ENCODE measurements at places on chromosomes 4 and X.

- DNase-seq = no peak
Observed at GRCh38 chr4:53479736-53480525, 102.5 kb downstream of the FIP1L1 start.

GRCh38 chr4:153252122-153252521 lies 47.9 kb downstream of the TRIM2 start:
- DNase-seq = no peak

GRCh38 chr4:15729910-15730533 lies 27.2 kb downstream of the BST1 start:
- no peak for DNase-seq

GRCh38 chr4:124179506-124180186 lies 532.9 kb downstream of the ANKRD50 start:
- no peak for DNase-seq

GRCh38 chr4:105042451-105042850 lies 104.2 kb upstream of the TET2 start:
- DNase-seq = no peak

GRCh38 chr4:15873117-15873516 lies 65.4 kb downstream of the FGFBP1 start:
- DNase-seq = no peak

DNA sequence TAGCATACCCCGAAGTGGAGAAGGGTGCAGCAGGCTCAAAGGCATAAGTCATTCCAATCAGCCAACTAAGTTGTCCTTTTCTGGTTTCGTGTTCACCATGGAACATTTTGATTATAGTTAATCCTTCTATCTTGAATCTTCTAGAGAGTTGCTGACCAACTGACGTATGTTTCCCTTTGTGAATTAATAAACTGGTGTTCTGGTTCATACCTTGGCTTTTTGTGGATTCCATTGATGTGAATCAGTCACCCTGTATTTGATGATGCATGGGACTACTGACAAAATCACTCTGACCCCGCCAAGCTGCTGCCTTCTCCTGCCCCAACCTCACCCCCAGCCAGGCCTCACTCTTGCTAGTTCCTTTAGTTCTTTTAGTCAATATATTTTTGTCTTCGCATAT lies 32.7 kb downstream of the F9 start:
- no peak for DNase-seq

DNA sequence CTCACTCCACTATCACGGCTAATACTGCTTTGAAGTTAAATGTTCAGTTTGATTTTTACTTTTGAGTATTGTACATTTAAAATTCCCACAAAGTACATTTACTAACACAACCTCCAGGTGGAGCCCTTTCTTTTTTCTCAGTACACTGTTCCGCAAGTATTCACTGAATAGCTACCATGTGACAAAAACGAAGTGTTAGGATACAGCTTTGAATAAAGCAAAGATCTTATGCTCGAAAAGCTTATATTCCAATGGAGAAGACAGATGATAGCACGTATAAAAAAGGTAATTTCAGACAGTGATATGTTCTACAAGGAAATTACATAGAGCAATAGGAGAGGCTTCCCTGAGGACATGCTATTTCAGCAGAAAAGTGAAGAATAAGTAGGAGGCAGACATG lies 60.7 kb upstream of the ABCG2 start:
- DNase-seq = no peak

DNA sequence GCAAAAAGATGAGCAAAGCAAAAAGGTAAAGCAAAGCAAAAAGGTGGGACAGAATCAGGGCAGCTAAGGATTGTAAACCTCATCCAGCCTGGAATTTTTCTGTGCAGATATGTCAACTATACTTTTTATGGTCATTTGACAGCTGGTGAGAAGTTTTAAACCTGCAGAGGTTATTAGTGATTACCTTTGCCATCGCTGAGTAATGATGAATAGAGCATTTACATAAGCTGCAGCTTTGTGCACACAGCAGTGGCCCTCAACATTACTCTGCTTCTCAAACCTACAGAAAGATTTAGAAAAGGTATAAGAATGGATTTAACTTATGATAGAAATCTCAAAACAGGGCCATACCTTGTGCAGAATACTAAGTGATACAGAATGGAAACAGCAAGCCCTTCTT lies 54.5 kb upstream of the C4orf54 start:
- no peak for DNase-seq

GRCh38 chr4:84529169-84529751 lies 30.2 kb upstream of the NKX6-1 start:
- DNase-seq = no peak

- no peak for DNase-seq
Observed at GRCh38 chrX:40863671-40864070, 128.3 kb upstream of the MED14 start.

DNA sequence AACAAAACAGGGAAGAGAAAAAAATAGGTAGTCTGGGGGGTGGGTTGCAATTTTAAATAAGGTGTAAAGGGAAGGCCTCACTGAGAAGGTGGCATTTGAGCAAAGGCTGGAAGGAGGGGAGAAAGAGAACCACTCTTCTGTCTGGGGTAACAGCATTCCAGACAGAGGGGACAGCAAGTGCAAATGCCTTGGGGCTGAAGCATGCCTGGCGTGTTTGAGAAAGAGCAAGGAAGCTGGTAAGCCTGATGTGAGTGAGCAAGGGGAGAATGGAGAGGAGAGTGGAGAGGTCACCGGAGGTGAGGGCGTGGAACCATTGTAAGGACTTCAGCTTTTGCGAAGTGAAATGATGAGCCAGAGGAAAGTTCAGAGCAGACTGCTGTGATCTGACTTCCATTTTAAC lies 19.7 kb upstream of the DOCK11 start:
- DNase-seq = no peak

DNA sequence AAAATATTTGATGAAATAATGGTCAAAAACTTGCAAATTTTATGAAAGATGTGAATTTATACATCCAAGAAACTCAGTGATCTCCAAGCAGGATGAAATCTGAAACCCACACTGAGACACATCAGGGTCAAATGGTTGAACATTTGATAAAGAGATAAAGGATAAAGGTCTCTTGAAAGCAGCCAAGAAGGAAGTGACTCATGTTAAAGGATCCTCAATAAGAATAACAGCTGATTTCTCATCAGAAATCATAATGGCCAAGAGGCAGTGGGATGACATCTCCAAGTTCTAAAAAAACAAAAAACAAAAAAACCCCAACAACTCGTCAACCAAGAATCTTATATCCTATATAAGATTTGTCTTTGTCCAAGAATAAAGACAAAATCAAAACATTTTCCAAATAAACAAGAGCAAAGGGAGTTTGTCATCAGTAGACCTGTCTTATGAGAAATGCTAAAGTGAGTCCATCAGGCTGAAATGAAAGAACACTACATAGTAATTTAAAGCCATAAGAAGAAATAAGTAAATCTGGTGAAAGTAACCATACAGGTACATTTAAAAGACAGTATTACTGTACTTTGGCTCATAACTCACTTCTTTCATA lies 121.7 kb downstream of the PDS5A start:
- DNase-seq = no peak

- DNase-seq = no peak
Observed at GRCh38 chr4:141026900-141027299, 106.4 kb downstream of the RNF150 start.

DNA sequence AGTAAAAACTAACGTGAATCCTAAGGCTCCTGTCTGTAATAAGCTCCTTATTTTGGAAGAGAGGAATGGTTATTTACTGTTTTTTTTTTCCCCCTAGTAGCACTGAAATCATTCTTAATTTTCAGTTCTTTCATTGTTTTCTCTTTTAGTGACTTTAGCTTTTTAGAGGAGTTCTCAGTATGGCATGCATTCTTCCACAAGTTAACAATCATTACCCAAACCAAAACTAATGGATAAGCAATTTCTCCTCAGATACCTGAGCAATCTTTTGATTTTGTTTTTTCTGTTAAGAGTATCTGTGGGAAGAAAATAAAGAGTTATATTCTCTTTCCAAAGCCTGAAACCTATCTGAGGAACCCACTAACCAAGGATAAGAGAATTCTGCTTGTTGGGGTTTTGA lies 16.7 kb upstream of the PPA2 start:
- no peak for DNase-seq

- no peak for DNase-seq
Observed at GRCh38 chrX:23726191-23726590, 16.9 kb downstream of the ACOT9 start.

GRCh38 chr4:26323821-26324220 lies 3.0 kb downstream of the RBPJ start:
- DNase-seq = no peak

DNA sequence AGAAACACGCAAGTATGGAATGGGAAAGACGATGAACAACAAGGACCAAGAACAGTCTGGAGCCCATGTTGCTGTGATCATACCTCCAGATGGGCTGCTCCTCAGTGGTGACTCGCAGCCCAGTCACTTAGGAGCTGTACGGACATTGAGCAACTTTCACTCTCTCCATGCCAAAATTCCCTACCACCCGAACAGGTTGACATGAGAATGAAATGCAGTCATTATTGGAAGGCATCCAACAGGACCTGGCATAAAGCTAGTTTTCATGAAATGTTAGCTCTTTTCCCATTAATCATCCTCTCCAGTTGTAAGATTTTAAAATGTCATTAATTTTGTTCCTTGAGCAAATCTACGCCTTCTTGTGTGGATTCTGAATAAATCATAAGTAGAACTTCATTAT lies 82.7 kb upstream of the GPM6B start:
- no peak for DNase-seq

- DNase-seq = no peak
Observed at GRCh38 chr4:39687014-39687413, 10.9 kb upstream of the UBE2K start.

- DNase-seq = no peak
Observed at GRCh38 chr4:76459291-76459723, 24.3 kb downstream of the SHROOM3 start.

GRCh38 chrX:56125946-56126345 lies 106.2 kb upstream of the KLF8 start:
- DNase-seq = no peak

DNA sequence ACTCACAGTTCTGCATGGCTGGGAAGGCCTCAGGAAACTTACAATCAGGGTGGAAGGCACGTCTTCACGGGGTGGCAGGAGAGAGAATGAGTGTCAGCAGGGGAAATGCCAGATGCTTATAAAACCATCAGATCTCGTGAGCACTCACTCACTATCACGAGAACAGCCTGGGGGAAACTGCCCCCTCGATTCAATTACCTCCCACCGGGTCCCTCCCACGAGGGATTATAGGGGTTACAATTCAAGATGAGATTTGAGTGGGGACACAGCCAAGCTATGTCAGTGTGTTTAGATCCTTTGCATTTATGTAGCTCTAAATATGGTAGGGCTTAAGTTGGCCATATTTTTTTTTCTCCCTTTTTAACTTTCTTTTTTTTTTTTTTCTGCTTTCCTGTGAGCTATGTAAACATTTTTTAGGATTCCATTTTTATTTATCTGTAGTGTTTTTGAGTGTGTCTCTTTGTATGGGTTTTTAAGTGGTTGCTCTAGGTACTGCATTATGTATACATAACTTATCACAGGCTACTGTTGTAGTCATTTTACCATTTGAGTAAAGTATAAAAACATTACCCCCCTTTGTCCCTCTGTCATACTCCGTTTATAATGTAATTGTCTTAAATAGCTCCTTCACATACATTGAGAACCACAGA lies 79.0 kb downstream of the ADRA2C start:
- DNase-seq = no peak

DNA sequence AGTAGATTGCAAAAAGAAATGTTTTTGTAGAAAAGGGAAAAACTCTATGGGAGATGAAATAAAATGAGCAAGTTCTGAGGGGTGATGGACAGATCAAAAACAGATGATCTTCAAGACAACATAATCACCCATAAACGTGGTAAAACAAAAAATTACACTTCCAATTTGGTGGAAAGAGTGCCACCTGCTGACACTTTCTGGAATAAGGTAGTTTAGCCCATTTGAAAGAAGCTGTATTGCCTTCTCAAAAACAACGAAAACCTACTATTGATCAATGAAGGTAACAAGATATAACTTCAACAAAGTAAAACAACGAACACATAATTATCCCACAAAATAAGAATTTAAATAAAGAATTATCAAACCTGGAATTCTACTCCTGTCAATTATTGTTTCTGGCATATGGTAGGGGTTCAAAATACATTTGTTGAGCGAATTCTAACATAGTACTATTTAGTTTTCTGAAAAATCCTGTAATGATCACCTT lies 2.5 kb downstream of the COQ2 start:
- DNase-seq = peak; percentile 46

DNA sequence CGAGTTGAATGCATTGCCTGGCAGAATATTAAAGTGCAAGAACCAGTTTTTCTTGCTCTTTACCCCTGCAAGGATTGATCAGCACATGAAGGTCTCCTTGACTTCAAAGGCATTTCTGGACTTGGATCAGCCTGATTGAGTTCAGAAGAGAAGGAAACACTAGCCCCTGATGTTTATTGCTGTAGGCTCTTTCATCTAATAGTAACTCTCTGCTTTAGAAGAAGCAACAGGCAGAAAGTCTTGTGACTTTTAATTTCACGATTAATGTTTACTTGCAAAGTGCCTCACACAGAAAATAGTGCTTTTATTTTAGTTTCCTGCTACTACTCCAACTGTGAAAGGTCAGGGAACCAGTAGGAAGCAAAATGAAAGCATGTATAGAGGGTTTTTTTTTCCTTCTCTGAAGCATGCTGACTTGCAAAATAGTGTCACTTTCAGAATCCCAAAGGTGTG lies 69.1 kb downstream of the PCDH7 start:
- DNase-seq = no peak

DNA sequence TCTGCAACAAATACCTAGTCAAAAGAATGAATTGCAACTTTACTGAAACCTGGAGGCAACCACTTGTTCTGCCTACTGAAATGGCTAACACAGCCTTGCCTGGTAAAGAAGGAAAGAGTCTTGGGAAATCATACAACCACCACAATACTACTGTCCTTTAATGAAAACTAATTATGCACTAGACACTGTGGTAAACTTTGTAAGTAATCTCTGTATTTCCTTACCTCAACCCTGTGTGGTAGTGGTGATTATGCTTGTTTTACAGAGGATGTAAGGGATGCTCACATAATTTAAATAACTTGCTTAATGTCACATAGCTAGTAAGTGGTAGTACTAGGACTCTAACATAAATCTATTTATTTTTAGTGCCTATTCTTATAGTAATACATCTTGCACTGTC lies 44.7 kb downstream of the TMEM156 start:
- DNase-seq = no peak

DNA sequence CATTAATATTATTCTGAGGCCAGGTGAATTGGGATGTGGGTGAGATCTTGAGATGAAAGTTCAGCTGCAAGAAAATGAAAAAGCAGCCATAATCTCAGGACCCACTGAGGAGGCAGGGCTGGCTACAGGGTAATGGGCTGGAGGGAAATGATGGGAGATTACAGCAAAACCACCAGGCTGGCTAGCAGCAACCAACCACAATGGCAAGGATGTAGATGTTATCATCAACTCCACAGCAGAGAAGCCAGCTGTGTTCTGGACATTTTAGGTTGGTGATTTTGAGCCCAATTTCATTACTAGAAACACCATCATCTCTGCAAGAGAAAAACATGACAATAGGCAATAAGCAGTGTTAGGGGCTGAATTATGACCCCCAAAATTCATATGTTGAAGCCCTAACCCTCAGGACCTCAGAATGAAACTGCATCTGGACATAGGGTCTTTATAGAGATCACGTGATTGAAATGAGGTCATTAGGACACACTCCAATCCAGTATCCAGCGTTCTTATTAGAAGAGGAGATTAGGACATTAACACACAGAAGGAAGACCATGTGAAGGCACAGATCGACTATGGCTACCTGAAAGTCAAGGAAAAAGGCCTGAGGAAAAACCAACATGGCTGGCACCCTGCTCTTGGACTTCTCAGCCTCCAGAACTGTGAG lies 139.8 kb upstream of the KIT start:
- DNase-seq = no peak

Measured in T-helper 9 cell (primary cell).